ENCODE measurements at places on chromosomes 1 and 21. TPM values are rescaled to one million over a fixed set of nuclear protein-coding genes. Genes with fewer than 3 reads are reported as not detected.

DNA sequence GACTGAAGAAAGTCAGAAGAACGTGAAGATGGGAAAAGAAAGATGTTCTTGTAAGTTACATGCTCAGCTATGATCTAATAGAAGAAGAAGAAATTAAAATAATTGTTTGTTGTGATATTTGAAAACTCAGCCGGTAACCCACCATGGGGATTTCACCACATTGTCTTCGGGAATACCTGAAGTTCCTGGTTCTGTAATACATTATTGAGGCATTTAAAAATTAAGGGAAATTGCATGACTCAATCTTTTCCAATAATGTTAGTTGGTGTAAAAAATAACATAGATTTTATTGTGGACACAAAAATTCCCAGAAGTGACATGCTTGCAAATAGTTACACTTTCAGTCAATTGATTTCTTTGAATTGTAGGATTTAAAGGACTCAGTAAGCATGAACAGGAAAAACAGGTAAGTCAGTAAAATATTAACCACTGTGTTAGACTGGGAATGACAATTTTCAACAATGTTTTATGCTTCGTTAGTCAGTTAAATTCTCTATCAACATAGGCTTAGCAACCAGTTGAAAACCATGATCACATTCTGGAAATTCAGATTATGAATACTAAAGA, 745.1 kb downstream of the LTN1 start:
- no peaks in the 10 kb centered on the region for H3K27me3 ChIP-seq
- no peak overlapping the region for H3K27ac ChIP-seq
- no peaks in the 10 kb centered on the region for H3K4me1 ChIP-seq
- DNase-seq: no peak

GRCh38 chr21:46286648-46287002, 483 bp downstream of the YBEY start:
- peak overlapping the region; percentile 95 for H3K4me3 ChIP-seq
- H3K4me1 ChIP-seq: peaks cover 60% of the 10 kb centered on the region
- H3K27ac ChIP-seq: peak overlapping the region; percentile 96
- H3K36me3 ChIP-seq: peaks cover 50% of the 10 kb centered on the region
- no peaks in the 10 kb centered on the region for H3K27me3 ChIP-seq

- no peak overlapping the region for H3K27ac ChIP-seq
- H3K36me3 ChIP-seq: no peaks in the 10 kb centered on the region
- no peak overlapping the region for H3K4me3 ChIP-seq
- H3K4me1 ChIP-seq: peaks cover 5% of the 10 kb centered on the region
- no peaks in the 10 kb centered on the region for H3K27me3 ChIP-seq
Observed at GRCh38 chr1:63557365-63557987, 34.2 kb downstream of the EFCAB7 start.

The OR2T29 gene
- not detected for total RNA-seq

- H3K36me3 ChIP-seq: no peaks in the 10 kb centered on the region
- H3K27ac ChIP-seq: no peak overlapping the region
- no peaks in the 10 kb centered on the region for H3K4me1 ChIP-seq
- H3K27me3 ChIP-seq: peaks cover 12% of the 10 kb centered on the region
Observed at GRCh38 chr1:63704443-63704842, 69.4 kb upstream of the ROR1 start.

- DNase-seq: no peak
- no peak overlapping the region for H3K27ac ChIP-seq
- H3K27me3 ChIP-seq: no peaks in the 10 kb centered on the region
- H3K4me1 ChIP-seq: no peaks in the 10 kb centered on the region
Observed at GRCh38 chr1:62117018-62117750, 77.5 kb upstream of the L1TD1 start.

The CLCA1 gene
- total RNA-seq: not detected

- H3K4me1 ChIP-seq: peaks cover 25% of the 10 kb centered on the region
- no peak overlapping the region for H3K4me3 ChIP-seq
- peaks cover 10% of the 10 kb centered on the region for H3K27me3 ChIP-seq
- DNase-seq: no peak
Observed at GRCh38 chr1:26338670-26339069, 15.3 kb downstream of the CRYBG2 start.

- no peaks in the 10 kb centered on the region for H3K27me3 ChIP-seq
- DNase-seq: no peak
- H3K36me3 ChIP-seq: peaks cover 76% of the 10 kb centered on the region
Observed at GRCh38 chr1:226069811-226070489, 7.4 kb downstream of the H3-3A start.

The SNX7 gene
- total RNA-seq: not detected

DNA sequence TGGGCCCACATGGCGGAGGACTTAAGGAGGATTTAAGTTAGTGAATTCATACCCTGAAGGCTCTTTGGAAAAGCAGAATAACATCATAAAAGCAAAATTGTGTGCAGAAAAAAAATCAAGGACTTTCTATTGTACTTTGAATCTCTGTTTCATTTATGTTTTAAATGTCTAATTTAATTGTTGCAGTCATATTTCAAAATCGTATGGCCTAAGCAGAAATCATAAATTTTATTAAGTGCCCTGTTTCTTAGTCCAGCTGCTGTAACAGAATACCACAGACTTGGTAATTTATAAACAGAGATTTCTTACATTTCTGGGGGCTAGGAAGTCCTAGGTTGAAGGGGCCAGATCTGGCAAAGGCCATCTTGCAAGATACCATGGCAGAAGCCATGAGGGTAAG, 555.6 kb downstream of the LTN1 start:
- H3K27me3 ChIP-seq: no peaks in the 10 kb centered on the region
- no peak overlapping the region for H3K4me3 ChIP-seq
- no peaks in the 10 kb centered on the region for H3K36me3 ChIP-seq
- DNase-seq: no peak
- no peak overlapping the region for H3K27ac ChIP-seq
- H3K4me1 ChIP-seq: no peaks in the 10 kb centered on the region

DNA sequence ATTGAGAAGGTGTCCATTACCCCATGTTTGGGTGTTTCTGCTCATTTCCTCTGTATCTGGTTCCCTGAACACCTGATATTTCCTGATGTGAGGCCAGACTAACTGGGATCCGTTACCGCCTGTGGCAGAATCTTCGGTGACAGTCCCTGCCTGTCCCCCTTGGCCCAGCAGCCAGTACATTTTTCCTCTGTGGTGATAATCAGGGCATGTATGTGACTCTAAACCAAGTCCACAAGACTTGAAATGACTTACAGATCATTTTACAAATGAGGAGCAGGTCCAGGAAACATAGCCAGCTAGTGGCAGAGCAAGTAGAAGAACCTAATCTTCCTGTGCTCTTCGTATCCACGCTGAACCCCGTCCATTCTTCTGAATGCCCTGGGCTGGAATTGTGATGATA, 143.5 kb upstream of the IPO9 start:
- H3K4me1 ChIP-seq: no peaks in the 10 kb centered on the region
- no peak overlapping the region for H3K27ac ChIP-seq
- DNase-seq: no peak
- H3K27me3 ChIP-seq: peaks cover 5% of the 10 kb centered on the region

Measured in activated CD8-positive, alpha-beta T cell treated with anti-CD3 and anti-CD28 coated beads, Interleukin-2, amount 10 ng/mL, durations not matched to agents 7 days and 5 days (primary cell).